ENCODE measurements at places on chromosomes 6 and 20.

- DNase-seq: no peak
Observed at GRCh38 chr6:46926481-46926880, 4.7 kb upstream of the ADGRF5 start.

DNA sequence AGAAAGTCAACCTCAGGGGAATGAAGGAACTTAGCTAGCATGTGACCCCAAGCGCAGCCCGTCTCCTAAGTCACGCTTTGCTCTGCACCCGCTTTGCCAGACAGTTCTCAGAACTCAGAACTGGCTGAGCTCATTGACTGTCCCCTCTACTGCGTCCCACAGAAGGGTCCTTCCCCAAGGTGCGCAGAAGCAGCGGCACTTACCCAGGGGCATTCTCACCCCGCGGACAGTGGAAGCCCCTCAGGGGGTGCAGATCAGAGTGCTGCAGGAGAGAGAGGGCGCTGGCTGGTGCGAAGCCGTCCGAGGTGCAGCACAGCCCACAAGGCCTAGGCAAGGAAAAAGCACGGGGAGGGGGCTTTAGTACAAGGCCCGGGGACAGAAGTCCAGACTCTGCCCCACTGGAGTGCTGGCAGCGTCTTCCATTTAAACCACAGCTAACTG lies 807 bp downstream of the SNHG17 start:
- DNase-seq: no peak

GRCh38 chr6:142676027-142676443 lies 268.9 kb downstream of the HIVEP2 start:
- no peak for DNase-seq

DNA sequence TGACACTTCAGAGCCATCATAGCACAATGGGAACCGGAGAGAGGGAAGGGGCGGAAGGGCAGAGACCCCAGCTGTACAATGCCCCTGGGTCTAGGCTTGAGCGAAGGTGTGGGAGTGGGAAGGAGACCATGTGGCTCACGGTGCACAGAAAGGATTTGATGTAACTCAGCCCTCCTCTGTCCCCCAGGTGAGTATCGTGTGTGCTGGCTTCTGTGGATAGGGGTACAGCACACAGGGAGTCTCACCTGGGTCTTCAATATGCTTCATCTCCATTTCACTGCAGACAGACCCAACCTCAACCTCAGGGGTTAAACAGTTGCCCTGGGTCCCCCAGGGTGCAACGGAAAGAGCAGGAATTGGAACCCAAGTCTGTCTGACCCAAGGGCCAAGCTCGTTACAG lies 122.2 kb downstream of the CDH26 start:
- DNase-seq: no peak

GRCh38 chr6:16404456-16404855 lies 166.1 kb downstream of the GMPR start:
- no peak for DNase-seq

DNA sequence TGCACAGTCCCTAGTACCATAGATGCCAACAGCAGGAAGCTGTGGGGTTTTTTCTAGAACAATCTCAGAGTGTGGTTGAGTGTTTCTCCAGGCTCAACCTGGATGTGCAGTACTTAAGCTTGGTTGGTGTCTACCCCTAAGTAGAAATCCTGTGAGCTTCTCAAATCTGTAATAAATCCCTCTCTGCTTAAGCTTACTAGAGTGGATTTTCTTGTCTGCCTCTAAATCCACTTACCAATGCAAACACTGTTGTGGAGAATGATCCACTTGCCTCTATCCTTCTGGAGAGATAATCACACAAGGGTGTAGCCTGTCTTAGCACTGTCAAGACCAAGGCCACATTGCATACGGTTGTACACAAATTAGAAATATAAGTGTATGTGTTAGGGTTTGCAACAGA lies 43.3 kb upstream of the CLIC5 start:
- DNase-seq: no peak

- no peak for DNase-seq
Observed at GRCh38 chr20:44959082-44959637, 1.0 kb downstream of the TOMM34 start.

GRCh38 chr6:135004399-135004798 lies 50.2 kb downstream of the HBS1L start:
- no peak for DNase-seq

Data from fibroblast of skin of left biceps (primary cell).